Stimulated activated CD4-positive, alpha-beta T cell treated with anti-CD3 and anti-CD28 coated beads, TNF-alpha, amount 100 ng/mL, for 48 hours (primary cell): ENCODE measurements at places on chromosomes 5 and 9.

GRCh38 chr9:89452561-89452960, 45.4 kb downstream of the SEMA4D start:
- no peak for DNase-seq

- DNase-seq: no peak
Observed at GRCh38 chr9:91502913-91503672, 79.5 kb upstream of the NFIL3 start.

DNA sequence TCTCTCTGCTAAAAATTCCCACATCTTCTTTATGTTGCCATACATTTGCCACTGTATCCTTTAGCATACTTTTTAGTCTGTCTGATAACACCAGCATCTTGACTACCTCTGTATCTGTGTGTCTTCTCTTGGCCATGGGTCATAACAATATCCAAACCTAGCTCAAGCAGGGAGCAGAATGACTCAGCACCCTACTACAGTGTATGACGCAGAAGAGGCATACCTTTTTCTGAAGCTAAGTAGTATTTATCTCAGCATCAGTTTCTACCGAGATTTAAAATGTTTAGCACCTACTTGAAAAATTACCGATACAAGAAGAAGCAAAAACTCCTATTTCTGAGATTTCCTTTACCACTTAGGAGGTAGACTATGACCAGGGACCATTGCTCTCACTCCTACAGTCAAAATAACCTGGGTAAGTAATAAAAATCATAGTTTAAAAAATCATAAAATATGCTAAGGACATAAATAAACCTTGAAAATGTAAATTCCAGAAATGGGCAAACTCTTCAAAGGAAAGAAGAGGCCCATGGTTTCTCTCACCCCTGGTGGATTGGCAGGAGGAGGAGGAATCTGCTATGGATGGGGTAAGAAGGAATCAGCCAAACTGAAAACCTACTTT, 286.5 kb downstream of the MAST4 start:
- DNase-seq: no peak

DNA sequence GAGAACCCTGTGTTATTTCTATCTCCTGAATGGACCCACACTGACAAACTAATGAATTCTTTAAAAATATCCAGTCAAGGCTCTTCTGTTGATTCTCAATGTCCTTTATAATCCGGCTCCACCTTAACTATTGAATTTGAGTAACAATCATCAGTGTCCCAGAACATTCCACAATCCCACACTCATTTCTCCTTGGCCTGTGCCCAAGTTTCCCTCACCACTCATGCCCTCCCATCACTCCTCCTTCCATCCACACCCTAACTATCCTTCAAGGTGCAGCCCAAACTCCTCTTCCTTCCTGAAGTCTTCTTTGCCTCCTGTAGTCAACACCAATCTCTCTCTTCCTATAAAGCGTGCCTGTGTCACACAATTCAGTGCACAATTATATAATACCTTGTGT, 106.1 kb downstream of the NUDT12 start:
- DNase-seq: no peak

DNA sequence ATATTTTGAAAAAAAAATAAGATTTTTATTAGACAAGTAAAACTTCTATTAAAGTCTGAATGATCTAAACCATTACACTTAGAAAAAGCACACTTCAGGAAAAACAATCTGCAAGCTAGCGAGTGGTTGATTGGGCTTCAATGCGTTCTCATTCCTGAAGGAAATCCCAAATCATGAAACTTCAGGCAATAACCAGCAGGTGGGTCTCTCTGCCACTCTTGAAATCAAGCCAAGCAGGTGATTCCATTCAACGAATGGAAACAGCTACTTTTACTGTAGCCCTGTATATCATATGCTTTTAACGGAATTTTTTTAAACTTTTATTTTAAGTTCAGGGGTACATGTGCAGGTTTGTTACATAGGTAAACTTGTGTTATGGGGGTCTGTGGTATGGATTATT, 234.5 kb upstream of the TRPM3 start:
- DNase-seq: no peak

- DNase-seq: no peak
Observed at GRCh38 chr5:39717176-39717897, 292.6 kb upstream of the DAB2 start.

GRCh38 chr9:116975126-116975525, 288.0 kb downstream of the TRIM32 start:
- DNase-seq: no peak

- DNase-seq: no peak
Observed at GRCh38 chr9:95030344-95030743, 287.2 kb downstream of the FANCC start.

DNA sequence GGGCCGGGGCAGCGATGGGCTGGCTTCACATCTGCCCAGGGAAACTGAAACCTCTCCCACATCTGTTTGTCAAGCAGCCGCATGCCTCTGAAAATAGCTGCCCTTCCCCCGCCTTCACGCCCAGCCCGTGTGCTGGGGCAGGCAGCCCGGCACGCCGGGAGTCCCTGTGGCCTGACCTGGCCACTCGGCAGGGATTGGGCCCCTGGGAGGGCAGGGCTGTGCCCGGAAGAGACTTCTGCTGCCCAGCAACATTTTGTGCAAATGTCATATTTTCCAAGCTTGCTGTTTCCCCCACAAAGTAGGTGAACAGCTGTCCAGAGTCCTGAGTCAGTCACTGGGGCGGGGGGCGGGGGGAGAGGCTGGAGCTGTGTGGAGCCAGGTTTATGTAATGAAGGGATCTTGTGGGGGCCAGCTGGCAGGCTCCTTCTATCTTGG, 8.2 kb downstream of the COL27A1 start:
- no peak for DNase-seq

GRCh38 chr5:177509381-177509951, at the start of gene DOK3:
DOK3 (minus strand) TSS chr5:177509826; CDS start chr5:177509540, 286 bp downstream.
- DNase-seq: no peak

DNA sequence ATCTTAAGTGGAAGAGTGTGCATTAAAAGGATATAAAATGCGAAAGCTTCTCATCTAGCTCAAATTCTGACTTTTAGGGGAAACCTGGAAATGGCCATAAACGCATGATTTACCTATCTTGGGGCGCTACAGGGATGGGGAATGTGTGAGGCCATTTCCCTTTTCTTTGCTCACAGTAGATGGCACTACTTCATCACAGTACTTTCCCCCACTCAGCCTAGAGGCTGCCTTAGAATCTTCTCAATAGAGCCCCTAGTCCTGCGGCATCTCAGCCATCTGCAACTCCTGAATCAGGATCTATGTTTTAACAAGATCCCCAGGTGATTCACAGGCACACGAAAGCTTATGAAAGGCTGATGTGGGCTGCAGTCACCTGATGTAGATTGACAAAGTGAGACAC, 110.8 kb downstream of the LHFPL2 start:
- no peak for DNase-seq
